ENCODE measurements at places on chromosomes 12 and 14. TPM values are rescaled to one million over a fixed set of nuclear protein-coding genes. Genes with fewer than 3 reads are reported as not detected.

DNA sequence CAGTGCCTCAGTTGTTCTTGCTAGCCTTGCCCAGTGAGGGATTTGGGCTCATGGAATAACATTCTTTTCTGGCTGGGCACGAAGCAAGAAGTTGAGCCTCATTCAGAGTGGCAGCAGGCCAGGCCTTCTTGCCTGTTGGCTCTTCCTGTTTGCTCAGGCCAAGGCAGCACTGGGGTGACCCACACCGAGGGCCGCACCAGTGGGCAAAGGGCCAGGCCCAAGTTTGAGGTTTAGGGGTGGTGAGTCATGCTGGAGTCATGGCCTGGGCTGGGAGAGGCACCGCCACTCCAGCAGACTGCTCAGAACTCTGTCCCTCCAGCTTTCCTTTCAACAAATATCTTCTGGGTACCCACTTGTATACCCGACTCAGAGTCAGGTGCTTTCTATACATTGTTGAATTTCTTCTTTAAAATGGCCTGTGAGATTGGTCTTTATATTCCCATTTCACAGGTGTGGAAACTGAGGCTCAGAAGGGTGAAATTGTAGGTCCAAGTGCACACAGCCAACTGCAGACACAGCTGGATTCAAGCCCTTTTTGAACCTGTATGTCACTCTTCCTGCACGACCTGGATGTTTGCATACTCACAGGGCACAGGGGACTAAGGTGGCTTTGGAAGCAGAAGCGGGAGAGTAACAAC lies 279.4 kb downstream of the FOXN3 start:
- H3K36me3 ChIP-seq, result no peaks in the 10 kb centered on the region
- H3K4me1 ChIP-seq, result no peaks in the 10 kb centered on the region
- no peak overlapping the region for H3K27ac ChIP-seq
- no peaks in the 10 kb centered on the region for H3K27me3 ChIP-seq

- no peaks in the 10 kb centered on the region for H3K4me1 ChIP-seq
- H3K27ac ChIP-seq, result no peak overlapping the region
Measured at GRCh38 chr12:76501390-76501789, 58.2 kb downstream of the OSBPL8 start.

DNA sequence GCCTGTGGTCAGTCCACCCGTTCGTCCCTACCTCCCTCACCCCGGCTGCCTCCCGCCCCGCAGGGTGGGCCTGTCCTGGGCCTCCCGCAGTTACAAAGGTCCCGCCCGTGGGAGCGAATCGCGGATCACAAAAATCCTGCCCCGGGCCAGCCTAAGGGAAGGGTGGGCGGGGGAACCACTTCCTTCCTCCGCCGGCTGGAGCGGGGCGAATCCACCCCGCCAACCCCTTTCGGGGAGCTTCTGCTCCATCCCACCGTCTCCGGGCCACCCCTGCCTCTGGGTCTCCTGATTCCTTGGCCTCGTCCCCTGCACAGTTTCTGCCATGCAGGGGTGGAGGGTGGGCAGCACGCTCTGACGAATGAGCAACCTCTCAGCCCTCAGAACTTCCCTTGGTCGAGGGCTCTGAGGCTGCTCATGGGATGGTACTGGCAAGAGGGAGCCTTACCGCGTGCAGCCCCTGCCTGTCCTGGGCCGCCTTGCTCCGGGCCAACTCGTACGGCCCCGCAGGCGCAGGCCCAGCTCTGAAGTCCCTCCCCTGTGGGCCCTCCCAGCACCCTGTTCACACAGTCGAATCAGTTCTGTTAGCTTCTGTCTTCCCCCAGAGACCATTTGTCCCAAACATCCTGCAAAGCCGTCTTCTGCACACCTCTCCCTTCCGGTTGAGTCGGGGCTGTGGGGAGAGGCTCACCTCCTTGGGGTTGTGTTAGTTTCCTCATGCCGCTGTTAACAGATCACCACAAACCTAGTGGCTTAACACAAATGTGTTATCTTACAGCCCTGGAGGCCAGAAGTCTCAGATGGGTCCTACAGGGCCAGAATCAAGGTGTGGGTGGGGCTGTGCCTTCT lies 589 bp upstream of the HVCN1 start:
- H3K27me3 ChIP-seq, result no peaks in the 10 kb centered on the region
- DNase-seq, result peak; percentile 25
- peak overlapping the region; percentile 55 for H3K4me3 ChIP-seq
- H3K4me1 ChIP-seq, result peaks cover 14% of the 10 kb centered on the region
- H3K36me3 ChIP-seq, result no peaks in the 10 kb centered on the region
- no peak overlapping the region for H3K27ac ChIP-seq

The NR1H4 gene
- total RNA-seq, result not detected

DNA sequence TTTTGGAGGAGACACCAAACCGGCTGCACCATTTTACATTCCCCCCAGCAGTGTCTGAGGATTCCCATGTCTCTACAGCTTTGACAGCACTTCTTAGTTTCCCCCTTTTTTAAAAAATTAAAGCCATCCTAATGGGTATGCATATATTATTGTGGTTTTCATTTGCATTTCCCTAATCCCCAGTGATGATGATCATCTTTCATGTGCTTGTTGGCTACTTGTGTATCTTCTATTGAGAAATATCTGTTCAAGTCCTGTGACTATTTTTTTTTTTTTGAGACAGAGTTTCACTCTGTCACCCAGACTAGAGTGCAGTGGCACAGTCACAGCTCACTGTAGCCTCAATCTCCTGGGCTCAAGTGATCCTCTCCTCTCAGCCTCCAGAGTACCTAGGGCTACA lies 23.2 kb upstream of the ASPG start:
- H3K27me3 ChIP-seq, result peaks cover 12% of the 10 kb centered on the region
- DNase-seq, result no peak
- no peaks in the 10 kb centered on the region for H3K4me1 ChIP-seq
- no peak overlapping the region for H3K27ac ChIP-seq

The MVK gene
- total RNA-seq, result 56.0 TPM

GRCh38 chr12:50508414-50508813 lies 3.6 kb downstream of the DIP2B start:
- no peaks in the 10 kb centered on the region for H3K27me3 ChIP-seq
- H3K27ac ChIP-seq, result no peak overlapping the region
- DNase-seq, result no peak
- H3K4me1 ChIP-seq, result peaks cover 39% of the 10 kb centered on the region
- no peaks in the 10 kb centered on the region for H3K36me3 ChIP-seq

GRCh38 chr14:102472791-102473150 lies 36.8 kb downstream of the ANKRD9 start:
- H3K36me3 ChIP-seq, result no peaks in the 10 kb centered on the region
- H3K27me3 ChIP-seq, result no peaks in the 10 kb centered on the region
- DNase-seq, result no peak
- H3K4me3 ChIP-seq, result no peak overlapping the region
- H3K4me1 ChIP-seq, result no peaks in the 10 kb centered on the region
- H3K27ac ChIP-seq, result no peak overlapping the region

GRCh38 chr12:32894566-32894965 lies 2.0 kb downstream of the PKP2 start:
- H3K4me3 ChIP-seq, result no peak overlapping the region
- no peaks in the 10 kb centered on the region for H3K4me1 ChIP-seq
- no peaks in the 10 kb centered on the region for H3K36me3 ChIP-seq

DNA sequence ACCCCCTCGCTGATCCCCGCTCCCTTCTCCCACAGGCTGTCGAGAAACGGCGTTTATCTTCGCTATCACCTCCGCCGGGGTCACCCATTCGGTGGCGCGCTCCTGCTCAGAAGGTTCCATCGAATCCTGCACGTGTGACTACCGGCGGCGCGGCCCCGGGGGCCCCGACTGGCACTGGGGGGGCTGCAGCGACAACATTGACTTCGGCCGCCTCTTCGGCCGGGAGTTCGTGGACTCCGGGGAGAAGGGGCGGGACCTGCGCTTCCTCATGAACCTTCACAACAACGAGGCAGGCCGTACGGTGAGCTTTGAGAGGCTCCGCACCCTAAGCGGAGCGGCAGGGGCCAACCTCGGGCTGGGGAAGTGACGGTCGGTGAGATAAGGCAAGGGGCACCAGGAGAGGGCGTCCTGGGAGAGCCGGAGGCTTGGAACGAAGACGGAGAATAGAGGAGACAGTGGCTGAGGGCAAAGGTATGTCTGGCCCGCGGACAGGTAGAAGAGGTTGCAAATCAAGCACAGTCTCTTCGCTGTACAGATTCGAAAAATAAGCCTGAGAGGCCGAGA lies 2.3 kb downstream of the WNT1 start:
- no peaks in the 10 kb centered on the region for H3K36me3 ChIP-seq
- peak overlapping the region; percentile 32 for H3K4me3 ChIP-seq
- no peak overlapping the region for H3K27ac ChIP-seq
- peaks cover 78% of the 10 kb centered on the region for H3K27me3 ChIP-seq
- DNase-seq, result no peak

The PTPN6 gene
- total RNA-seq, result 2.3 TPM

GRCh38 chr14:36981832-36982529 lies 190.4 kb downstream of the SLC25A21 start:
- H3K4me1 ChIP-seq, result no peaks in the 10 kb centered on the region
- no peaks in the 10 kb centered on the region for H3K27me3 ChIP-seq
- no peak for DNase-seq

The VWF gene
- total RNA-seq, result not detected

- no peaks in the 10 kb centered on the region for H3K27me3 ChIP-seq
- H3K4me1 ChIP-seq, result no peaks in the 10 kb centered on the region
- H3K27ac ChIP-seq, result no peak overlapping the region
Measured at GRCh38 chr12:116303929-116304328, 26.4 kb upstream of the MED13L start.

The TSPAN11 gene
- 20.9 TPM for total RNA-seq

The AMIGO2 gene
- 10.9 TPM for total RNA-seq

- H3K27ac ChIP-seq, result no peak overlapping the region
- no peak for DNase-seq
- H3K4me3 ChIP-seq, result no peak overlapping the region
- H3K4me1 ChIP-seq, result no peaks in the 10 kb centered on the region
- no peaks in the 10 kb centered on the region for H3K27me3 ChIP-seq
- no peaks in the 10 kb centered on the region for H3K36me3 ChIP-seq
Measured at GRCh38 chr12:59871779-59872178, 275.9 kb downstream of the SLC16A7 start.

DNA sequence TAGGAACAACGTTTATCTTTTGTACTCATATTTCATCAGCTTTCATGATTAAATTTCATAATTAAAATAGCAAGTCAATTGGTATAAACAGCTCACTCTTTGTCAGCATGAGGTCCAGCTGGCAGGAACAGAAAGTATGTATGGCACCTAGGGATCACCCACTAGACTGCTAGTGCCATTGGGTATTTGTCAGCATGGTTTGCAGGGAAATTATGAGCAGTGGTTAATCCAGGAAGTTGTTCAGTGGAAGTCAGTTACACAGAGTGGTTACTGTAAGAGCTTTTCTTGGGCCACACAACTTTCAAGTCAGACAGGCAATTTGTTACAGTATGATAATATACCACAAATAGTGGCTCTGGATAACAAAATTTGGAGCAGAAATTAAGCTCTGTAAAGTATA lies 340.3 kb upstream of the RGS6 start:
- H3K27ac ChIP-seq, result peak overlapping the region; percentile 38
- H3K4me3 ChIP-seq, result no peak overlapping the region
- no peaks in the 10 kb centered on the region for H3K27me3 ChIP-seq
- H3K36me3 ChIP-seq, result no peaks in the 10 kb centered on the region
